ENCODE measurements at places on chromosomes 5 and 9.

- no peak for DNase-seq
These were observed 102.4 kb downstream of the LPAR1 start for GRCh38 chr9:110935829-110936228.

- DNase-seq = peak; percentile 41
These were observed 1.5 kb downstream of the KIF12 start for GRCh38 chr9:114097613-114098020.

GRCh38 chr5:178677429-178677828 lies 50.6 kb upstream of the CLK4 start:
- peak; percentile 43 for DNase-seq

DNA sequence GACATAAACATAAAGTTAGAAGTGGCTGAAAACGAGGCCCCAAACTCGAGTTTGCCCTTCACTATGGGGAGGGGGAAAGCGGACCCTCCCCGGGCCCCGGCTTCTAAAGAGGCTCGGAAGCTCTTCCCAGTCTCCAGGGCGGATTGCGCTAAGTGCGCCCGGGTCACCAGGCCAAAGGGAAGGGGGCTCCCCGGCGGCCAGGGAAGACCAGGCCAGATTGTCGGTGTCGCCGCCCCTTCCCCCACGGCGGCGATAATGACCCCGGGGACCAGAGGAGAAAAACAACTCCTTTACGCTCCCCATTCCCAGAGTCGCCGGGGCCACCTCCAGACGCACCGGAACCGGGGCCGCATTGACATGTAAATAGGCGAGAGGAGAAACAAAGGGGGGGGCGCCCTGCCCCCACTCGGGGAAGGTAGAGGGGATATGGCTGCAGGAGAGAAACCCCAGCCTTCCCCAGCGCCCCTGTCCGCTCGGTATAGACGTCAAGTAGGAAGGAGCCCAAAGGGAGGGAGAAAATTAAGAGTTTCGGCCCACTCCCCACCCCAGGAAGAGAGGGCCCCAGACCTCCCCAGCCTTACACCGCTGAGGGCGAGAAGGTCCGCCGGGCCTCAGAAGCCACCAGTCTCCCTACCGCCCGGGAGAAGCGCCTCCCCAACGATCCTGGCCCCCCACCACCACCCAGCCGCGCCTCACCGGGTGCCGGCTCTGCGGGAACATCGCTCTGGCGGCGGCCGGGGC lies 1.7 kb downstream of the TLE1 start:
- peak; percentile 23 for DNase-seq

GRCh38 chr5:178237431-178238312 lies 5.1 kb upstream of the PHYKPL start:
- peak; percentile 57 for DNase-seq

DNA sequence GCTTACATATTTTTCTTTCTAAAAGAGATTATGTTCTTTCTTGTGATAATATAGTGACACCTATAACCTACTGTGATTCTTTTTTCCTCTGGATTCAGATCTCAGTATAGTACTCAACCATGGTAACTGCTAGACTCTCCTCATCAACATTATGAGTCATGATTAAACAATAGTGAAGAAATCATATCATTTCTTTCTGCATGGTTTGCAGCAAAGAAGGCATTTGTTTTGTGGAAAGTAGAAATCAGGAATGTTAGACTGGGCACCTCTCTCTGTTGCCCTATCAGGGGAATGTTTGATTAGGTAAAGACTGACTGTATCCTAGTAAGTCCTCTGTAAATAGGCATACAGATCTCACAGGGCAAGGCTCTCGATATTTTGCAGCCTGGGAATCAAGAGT lies 25.6 kb upstream of the SMC2 start:
- DNase-seq = peak; percentile 36

GRCh38 chr9:71975833-71976232 lies 64.4 kb downstream of the C9orf85 start:
- peak; percentile 17 for DNase-seq

Measured in PC-3 (cell line).